ENCODE measurements at places on chromosomes 3 and 15.

DNA sequence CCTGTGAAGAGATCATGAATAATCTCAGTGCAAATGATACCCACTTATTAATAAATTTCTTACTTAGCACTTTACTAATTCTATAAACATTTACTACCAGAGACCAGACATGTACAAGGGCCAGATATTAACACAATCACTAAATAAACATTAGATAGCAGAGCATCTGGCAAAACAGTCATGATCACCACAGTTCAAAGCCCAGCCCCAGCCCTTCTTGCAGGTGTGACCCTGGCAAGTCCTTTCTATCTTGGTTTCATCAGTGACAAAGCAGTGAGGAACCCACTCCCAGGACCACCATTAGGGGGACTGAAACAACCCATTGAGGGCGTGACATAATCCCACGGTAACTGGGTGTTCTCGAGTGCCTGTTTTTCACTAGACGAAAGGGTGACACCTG, 11.6 kb downstream of the ZXDC start:
- no peak for DNase-seq

DNA sequence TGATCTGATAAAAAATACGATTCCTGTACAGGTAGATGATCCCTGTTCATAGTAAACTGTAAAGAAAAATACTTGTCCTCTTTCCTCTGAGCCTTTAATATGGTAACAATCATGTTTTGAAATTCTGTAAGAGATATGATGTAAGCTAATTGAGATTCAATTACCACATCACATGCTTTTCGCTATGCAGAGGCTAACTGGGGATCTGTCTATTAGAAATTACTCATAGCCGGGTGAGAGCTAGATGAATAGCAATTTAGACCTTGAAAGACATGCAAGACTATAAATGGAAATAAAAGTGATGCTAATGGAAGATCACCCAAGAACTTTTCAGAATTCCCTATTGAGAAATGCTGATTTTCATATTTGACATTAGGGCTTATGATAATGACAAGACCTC, 579.9 kb upstream of the ZNF717 start:
- no peak for DNase-seq

GRCh38 chr3:123275691-123276090, 73.9 kb downstream of the SEC22A start:
- no peak for DNase-seq

DNA sequence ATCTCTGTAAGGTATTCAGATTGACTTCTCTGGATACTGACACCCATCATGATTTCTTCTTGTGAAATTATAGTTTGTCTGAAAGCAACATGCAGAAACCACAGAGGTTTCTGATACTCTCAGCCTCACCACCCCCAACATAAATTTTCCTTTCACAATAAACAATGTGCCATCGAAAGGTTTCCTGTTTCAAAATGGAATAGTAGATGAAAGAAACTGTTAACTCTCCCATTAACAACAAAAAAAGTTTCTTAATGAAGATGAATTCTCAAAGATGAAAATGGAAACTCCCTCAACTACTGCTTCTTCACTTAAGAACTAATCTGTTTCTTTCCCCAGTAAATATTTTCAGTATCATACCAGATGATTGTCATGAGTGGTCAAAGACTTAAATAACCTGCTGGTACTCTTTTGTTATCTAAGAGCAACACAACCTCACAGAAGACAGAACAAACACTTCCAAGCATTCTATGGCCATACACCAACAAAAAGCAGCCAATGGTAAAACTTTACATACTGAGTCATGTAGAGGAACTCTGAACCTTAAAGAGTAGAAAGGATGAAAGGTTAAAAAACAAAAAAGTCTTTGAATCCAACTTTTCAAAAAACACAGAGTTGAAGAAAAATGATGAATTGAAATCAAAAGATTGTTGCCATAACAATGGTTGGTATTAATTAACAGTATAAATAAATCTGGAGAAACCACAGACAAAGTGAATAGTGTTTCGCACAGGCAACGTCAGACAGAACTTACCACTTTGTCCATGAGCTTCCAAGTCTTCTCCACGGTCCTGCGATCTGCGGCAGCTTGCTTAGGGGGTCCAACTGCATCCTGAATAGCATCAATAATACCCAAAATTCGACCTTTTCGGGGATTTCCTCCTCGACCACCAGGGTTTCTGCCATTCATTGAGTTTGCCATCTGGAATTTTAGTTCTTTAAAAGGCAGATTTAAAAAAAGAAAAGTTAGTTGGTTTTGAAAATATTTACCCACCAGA, 1.9 kb downstream of the CBLB start:
- peak; percentile 57 for DNase-seq

- peak; percentile 37 for DNase-seq
Measured at GRCh38 chr15:63560741-63561448, 36.3 kb upstream of the FBXL22 start.

- DNase-seq: no peak
Measured at GRCh38 chr3:39637807-39638206, 170.3 kb downstream of the MOBP start.

GRCh38 chr15:49741712-49742111, 120.9 kb downstream of the DTWD1 start:
- DNase-seq: no peak

DNA sequence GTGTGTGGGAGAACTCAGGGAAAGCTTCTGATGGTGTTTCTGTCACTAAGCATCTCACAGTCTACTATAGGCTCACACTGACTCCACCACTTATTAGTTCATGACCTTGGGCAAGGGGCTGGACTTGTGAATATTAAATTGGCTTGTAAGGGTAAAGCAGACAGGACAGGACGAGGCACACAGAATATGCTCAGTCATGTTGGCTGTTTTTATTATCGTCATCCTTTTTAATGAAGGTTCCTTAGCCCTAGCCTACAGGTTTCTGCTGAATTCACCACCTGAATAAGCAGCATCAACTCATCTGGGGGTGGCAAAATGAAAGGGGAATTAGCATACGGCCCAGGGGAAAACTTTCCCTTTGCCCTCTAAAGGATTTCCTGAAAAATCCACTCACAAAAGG, 39.6 kb upstream of the LIPC start:
- no peak for DNase-seq

- no peak for DNase-seq
Measured at GRCh38 chr15:66462627-66463026, 34.9 kb downstream of the SNAPC5 start.

GRCh38 chr15:81843226-81843625, 202.6 kb downstream of the MEX3B start:
- no peak for DNase-seq

DNA sequence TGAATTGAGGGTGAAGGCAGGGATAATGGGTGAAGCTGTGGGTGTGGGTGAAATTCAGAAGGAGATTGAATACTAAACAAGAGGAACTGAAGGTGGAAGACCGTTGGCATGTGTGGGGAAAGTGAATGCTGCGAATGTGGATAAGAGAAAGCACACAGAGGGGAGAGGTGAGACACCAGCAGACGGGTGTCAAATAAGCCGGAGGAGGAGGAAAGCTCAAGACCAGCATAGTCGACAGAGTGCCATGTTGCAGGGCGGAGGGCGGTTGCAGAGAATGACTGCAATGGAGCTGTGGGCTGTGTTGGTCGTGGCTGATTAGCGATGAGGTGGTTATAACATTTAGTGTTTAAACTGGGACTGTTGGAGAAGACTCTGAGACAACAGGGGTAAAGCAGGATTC, 16.4 kb upstream of the HCN4 start:
- no peak for DNase-seq

- DNase-seq: no peak
Measured at GRCh38 chr3:106714400-106714799, 662.8 kb upstream of the CCDC54 start.

- no peak for DNase-seq
Measured at GRCh38 chr3:33900809-33901505, 102.5 kb downstream of the PDCD6IP start.

GRCh38 chr3:10992017-10992942, at the start of gene SLC6A1:
Gene SLC6A1, plus strand, starts transcription at chr3:10992748. Its CDS starts 24,464 bp downstream, at chr3:11017212.
- no peak for DNase-seq

DNA sequence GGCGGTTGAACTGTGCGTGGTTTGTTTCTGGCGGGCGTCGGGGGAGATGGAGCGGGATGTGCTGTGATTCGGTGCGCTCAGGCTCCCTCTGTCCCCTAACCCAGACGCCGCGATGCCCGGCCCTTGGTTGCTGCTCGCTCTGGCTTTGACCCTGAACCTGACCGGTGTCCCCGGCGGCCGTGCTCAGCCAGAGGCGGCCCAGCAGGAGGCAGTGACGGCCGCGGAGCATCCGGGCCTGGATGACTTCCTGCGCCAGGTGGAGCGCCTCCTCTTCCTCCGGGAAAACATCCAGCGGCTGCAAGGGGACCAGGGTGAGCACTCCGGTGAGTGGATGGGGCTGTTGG, 1.2 kb downstream of the TRH start:
- DNase-seq: no peak

DNA sequence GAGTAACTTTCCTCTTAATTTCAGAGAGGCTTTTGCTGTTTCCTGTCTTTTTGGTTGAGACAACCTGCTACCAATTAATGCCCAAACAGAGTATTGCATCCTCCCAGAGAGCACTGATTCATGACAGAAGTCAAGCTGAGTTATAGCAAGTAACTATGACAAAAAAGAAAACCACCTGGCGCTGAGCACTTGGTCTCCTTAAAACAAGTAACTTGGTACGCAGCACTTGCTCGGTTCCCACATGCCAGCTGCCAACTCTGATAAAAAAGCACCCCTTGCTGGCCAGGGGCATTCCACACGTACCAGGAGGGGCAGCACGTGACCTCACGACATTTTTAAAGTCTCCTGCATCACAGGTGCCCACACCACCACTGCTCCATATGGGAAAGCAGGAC, 13.5 kb upstream of the MYO5C start:
- peak; percentile 23 for DNase-seq

DNA sequence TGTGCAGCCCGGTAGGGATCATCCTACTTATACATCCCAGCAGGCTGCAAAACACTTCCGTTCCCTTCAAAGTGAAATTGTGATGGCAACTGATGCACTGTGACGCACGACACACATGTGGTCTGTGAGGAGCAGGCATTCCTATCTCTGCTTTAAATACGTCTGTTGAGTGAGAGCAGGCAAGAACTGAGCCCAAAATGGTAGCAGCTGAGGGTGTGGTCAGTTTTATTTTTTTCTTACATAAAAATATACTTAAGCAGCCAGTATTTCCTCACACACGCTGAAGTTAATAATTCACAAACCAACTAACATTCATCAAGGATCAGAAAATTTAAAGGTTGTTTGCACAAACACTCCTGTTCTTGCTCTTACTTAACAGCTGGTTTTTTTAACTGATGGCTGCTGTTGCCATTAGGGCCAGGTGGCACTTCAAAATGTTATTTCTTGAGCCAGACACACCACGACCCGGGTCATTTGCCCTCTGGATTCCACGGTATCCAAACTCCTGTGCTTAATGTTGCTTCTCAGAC, 23.9 kb downstream of the LRIG1 start:
- no peak for DNase-seq

DNA sequence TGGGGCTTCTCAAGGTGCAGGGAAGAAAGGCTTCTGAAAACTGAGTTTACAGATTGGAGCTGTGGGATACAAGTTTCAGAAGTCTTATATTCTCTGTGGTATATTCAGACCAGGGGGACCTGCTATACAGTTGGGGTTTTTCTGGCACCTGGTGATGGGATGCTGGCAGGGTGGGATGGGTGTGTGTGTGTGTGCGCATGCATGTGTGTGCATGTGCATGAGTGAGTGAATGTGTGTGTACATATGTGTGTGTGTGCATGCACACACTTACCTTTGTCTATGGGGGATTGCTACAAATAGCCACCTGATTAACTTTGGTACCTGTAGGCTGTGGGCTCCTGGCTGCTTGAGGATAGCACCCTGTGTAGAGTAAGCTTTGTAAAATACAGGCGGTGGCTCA, 131.4 kb downstream of the PDCD6IP start:
- DNase-seq: no peak

- no peak for DNase-seq
Measured at GRCh38 chr3:32110233-32110760, 3.9 kb downstream of the GPD1L start.

GRCh38 chr3:43695863-43696262, 5.1 kb downstream of the ABHD5 start:
- no peak for DNase-seq

DNA sequence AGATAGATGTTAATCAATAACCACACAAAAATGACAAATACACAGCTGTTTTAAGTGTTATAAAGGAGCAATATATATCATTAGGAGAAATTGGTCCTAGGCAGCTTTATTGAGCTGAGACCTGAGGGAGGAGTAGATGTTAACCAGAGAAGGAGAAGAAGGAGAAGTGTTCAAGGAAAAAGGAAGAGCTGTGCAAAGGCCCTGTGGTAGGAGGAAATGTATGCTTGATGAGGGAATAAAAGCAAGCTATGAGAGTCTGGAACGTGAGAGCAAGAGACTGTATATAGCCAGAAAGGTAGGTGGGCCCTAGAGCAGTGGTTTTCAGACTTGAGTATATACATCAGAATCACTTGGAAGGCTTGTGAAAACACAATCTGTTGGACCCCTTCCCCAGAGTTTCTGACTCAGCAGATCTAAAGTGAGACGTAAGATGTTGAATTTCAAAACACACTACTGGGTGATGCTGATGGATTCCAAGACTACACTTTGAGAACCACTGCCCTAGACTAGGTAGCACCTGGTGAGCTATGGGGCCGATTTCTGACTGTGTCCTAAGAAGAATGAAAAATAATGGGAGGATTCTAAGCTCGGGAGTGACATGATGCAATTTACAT, 342.3 kb upstream of the ADAMTS9 start:
- no peak for DNase-seq

- no peak for DNase-seq
Measured at GRCh38 chr15:89041507-89041906, 46.7 kb upstream of the ABHD2 start.

- no peak for DNase-seq
Measured at GRCh38 chr3:52769786-52770455, 819 bp downstream of the NEK4 start.

GRCh38 chr3:78506581-78507195, 1261.1 kb downstream of the ROBO1 start:
- DNase-seq: no peak

DNA sequence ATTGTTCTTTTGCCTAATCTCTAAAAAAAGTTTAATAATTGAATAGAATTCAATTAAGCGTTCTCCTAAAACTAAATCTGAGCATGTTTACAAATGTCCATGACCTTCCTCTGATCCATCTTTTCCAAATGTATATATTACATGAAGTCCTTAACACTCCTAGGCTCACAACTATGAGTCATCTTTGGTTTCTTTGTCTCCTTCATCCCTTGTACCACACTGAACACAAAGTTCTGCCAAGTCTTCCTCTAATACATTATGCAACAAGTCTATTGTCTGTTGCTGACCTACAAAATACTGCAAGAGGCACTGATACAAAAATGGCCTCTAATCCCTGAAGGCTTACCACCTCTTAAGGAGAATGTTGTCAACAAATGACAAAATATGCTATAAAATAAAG, 550.2 kb downstream of the PYDC2 start:
- no peak for DNase-seq

DNA sequence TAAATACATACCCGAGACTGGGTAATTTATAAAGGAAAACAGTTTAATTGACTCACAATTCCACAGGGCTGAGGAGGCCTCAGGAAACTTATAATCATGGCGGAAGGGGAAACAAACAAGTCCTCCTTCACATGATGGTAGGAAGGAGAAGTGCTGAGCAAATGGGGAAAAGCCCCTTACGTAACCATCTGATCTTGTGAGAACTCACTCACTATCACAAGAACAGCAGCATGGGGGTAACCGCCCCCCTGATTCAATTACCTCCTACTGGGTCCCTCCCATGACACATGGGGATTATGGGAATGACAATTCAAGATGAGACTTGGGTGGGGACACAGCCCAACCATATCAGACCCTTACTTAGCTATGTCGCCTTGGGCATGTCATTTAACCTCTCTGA, 27.7 kb downstream of the SCG3 start:
- DNase-seq: no peak

- DNase-seq: no peak
Measured at GRCh38 chr3:100163787-100164186, 49.5 kb upstream of the FILIP1L start.

All from GM13977 (cell line).